ENCODE measurements at places on chromosomes 12 and 14.

DNA sequence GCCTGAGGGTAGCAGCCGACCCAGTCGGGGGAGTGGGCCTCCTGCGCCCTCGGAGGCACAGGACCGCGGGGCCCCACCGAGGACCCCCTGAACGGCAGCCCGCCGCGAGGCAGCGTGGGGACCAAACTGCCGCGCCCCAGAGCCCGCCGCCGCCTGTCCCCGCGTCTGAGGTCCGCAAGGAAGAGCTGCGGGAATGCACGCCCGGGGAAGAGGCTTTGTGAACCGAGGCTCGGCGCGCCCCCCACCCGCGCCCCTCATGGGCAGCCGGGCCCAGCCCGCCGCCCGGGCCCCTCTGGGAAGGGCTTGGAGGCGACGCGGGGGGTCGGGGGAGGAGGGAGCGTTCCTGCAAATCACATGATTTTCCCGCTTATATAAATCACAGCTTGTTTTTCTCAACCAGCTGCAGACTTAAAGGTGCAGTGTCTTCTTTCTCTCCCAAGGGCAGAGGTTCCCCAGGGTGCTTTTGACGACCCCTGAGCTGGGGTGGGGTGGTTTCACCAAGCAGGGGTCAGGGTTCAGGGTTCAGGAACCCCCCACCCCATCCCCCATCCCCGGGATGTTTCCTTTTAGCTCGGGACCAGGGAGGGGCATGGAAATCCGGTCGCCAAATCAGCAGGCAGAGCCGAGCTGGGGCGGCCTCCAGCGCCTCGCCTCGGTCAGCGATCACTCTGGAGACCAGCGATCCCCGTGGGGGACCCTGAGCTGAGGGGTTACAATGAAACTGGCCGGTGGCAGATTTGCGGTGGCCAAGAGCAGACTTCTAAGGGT, 44.7 kb upstream of the ATP23 start:
- peak; percentile 74 for DNase-seq

DNA sequence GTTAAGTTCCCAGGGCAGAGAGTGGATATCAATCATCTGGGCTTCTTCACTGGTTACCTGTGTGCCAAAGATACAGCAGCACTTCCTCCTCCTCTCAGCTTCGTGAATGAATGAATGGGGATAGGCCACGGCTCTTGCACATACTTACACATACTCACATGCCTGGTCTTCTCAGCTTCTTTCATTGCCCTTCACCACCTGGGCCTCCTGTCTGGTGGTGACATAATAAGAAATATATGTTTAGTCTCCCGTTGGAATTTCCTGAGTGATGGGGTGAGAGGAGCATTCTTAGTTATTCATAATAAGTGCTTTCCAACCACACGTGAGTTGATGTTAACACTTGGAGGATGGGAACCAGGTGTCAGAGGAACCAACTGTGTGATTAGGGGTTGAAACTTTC, 268.1 kb upstream of the RMST start:
- DNase-seq = no peak

GRCh38 chr14:31027847-31028246, 1.7 kb upstream of the STRN3 start:
- DNase-seq = no peak

DNA sequence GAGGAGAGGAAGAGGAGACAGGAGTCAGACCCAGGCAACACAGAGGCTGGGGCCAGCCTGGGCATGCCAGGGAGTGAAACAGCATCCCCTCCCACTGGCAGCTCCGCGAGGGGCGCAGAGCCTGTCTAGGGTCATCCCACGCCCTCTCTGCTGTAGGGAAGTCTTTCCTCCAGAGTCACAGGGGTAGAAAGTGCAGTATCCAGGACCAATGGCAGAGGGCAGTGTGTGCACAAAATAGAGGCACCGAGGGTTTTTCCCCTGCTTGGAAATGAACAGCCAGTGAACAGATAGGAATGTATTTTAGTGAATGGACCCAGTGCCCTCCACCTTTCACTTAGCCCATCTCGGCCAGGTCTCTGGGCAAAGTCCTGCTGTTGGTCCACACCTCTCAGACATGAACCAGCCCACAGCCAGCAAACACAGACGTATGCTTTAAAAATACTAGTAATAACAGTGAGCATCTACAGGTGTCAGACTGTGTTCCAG, 9.4 kb upstream of the KRT74 start:
- DNase-seq = peak; percentile 48

DNA sequence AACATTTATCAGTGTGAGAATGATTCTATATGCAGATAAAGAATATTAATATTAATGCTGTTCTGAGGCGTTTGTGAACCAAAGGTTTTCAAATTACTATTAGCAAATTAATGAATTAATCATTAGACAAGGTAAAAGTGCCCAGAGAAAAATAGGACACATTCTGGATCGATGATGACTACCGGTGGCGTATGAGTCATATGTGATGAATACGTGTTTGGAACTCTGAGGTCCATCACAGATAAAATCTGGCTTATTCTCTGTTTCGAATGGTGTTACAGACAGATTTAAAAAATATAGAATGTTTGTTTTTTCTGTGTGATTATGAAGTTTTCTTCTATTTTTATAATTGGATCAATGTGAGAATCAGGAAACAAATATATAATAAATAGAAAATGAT, 79.2 kb upstream of the RTL1 start:
- DNase-seq = no peak
